Right ventricle myocardium superior (tissue), 1 donor: ENCODE measurements at places on chromosomes 2 and 18. TPM values are rescaled to one million over a fixed set of nuclear protein-coding genes. Genes with fewer than 3 reads are reported as not detected.

The PRKRA gene
- 42.7 TPM for total RNA-seq

The RBM43 gene
- 1.6 TPM for total RNA-seq

The LAMA1 gene
- 0.05 TPM for total RNA-seq

The KCNJ3 gene
- total RNA-seq: 2.0 TPM

The DDX18 gene
- 22.1 TPM for total RNA-seq

The G6PC2 gene
- not detected for total RNA-seq

The ATP6V1B1 gene
- total RNA-seq: 0.43 TPM

The TGIF1 gene
- 9.9 TPM for total RNA-seq
